ENCODE measurements at places on chromosomes 5 and 9.
A peak's percentile ranks its signal among the peaks of the same experiment; 100 is the strongest.

DNA sequence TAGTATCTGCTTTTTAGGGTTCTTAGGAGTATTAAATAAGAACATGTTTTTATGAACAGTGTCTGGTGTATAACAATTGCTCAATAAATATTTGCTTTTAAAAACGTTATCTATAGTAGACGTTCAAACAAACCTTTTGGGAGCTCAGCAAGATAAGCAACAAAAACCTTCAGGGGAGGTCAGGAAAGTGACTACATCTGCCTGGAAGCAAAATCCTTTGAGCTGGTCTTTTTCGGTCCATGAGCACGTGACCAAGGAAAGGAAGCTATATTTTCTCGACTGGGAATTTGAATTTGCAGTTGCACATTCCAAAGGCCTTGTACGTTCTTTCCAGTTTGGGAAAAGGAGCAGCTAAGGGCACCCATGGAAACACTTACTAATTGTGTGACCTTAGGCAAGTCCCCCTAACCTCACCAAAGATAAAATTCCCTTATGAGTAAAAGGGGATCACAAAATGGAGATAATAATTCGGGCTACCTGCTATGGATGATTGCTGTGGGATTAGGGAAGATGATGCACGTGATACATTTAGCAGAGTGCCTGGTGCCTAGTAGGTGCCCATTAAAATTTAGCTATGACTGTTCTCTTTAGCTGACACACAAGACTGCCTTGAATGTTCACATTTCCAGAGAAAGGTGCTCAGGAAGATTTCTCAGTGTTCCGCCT, 45.4 kb downstream of the PTTG1 start:
- no peak for DNase-seq

GRCh38 chr9:136847826-136848392, 1.3 kb upstream of the PHPT1 start:
- peak; percentile 95 for DNase-seq

DNA sequence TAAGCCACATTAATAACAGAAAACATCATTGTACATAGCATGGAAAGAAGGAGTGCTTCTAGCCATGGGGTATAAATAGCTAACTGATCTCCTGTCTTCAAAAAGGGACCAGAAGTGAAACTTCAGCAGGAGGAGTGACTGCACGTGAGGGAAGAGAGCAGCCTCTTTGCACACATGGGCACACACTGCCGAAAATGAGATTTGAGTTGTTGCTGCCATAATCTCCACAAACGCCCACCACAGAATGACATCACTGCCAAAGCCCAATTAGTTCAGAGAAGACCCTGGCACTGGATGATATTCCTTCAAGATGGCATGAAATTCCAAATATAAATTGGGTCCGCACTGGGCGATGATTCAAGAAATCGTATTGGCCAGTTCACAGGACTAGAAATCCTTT, 238.9 kb upstream of the NR4A3 start:
- DNase-seq: no peak

DNA sequence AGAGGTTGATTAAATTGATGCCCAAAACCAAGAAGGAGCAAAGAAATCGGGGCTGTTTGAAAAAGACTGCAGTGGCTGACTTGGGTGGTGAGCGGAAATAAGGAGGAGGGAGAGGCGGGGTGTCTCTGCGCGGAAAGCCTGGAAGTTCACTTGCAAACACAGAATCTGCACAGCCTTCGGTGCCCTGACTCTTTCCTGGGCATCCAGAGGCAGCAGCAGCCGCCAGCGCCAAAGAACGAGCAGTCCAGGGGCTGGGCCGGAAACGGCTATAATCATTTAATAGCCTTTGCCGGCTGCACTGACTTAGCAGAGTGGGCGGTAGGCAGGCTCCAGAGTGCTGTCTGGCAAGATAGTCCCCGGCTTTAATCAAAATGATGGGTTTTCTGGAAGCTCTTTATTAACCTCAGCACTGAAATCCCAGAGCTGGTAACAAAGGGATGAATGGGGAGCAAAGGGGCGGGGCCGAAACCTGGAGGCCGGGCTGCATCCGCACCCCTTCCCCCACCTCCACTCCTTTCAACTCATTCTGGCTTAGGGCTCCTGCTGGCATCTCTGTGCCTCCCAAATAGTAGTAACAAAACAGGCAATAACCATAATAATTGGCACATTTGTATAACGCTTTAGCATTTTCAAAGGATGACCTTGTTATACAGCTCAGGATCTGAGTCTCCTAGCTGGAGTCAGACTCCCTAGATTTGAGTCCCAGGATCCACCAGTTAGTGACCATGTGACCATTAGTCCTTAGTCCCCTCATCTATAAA, 35.7 kb downstream of the PCDHAC2 start:
- no peak for DNase-seq

All from suprapubic skin (tissue), 4 donors.